Naive thymus-derived CD8-positive, alpha-beta T cell (primary cell): ENCODE measurements at places on chromosomes 7 and 10. TPM values are rescaled to one million over a fixed set of nuclear protein-coding genes. Genes with fewer than 3 reads are reported as not detected.
A peak's percentile ranks its signal among the peaks of the same experiment; 100 is the strongest.

The ZNF736 gene
- polyA plus RNA-seq = 2.2 TPM

The MUC12 gene
- polyA plus RNA-seq = 0.42 TPM

The FBXO24 gene
- 0.61 TPM for polyA plus RNA-seq

The AIMP2 gene
- polyA plus RNA-seq = 23.9 TPM

The ADARB2 gene
- not detected for polyA plus RNA-seq

The CCDC3 gene
- polyA plus RNA-seq = not detected

- DNase-seq = peak; percentile 15
Measured at GRCh38 chr10:60732807-60733516, 45.3 kb upstream of the CDK1 start.

DNA sequence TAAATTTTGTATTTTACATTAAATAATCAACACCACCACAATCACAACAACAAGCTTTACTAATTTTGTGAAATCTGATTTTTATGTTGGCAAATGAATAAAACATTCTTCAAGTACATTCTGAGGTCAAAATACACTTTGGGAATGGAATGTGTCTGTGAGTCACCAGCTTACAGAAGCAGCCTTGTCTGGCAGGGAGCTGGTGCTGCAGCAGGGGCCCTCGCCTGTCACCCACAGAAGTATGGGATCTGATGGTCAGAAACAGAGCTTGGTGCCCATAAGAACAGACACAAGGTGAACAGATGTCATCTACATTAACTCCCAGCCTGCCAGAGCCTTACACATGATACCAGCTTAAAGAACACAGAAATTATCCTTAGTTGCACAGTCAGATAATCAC is 496.9 kb downstream of the CCSER2 start:
- no peak for DNase-seq

- DNase-seq = no peak
Measured at GRCh38 chr10:76041551-76041950, 610.1 kb downstream of the LRMDA start.

- no peak for DNase-seq
Measured at GRCh38 chr10:33732161-33732680, 397.8 kb upstream of the NRP1 start.

DNA sequence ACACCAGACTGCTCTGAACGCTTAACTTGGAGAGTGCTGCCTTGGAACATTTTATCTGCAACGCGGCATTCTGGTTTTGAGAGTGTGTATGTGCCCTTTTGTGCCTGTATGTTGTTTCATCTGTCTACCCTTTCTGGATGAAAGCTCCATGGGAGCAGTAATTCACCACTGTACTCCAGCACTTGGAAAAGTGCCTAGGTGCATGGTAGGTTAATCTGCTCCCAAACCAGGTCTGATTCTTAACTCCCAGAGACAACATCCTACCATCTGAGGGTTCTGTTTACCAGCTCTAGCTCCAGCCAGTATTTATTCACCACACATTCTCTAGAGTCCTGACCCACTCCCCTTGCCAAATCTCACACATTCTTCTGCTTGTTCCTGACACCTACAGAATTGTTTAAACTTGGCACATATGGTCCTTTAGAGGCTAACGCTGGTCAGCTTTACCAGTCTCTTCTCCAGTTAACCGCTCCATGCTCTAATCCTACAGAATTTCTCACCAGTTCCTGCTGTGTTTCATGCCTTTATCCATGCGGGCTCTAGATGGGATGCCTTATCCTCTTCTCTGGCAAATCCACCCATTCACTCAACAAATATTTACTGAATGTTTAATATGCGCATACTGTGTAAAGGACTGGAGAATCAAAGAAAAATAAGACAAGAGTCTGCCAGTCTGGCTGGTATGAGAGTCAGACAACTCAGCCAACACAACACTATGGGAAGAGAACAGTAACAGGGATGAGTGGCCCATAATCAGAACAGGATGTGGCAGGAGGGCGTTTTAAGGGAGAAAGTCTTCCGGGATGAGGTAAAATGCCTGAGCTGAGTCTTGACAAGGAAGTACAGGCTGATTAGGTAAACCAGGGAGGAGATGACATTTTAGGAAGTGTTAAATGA is 46.3 kb downstream of the MTPN start:
- DNase-seq = no peak

DNA sequence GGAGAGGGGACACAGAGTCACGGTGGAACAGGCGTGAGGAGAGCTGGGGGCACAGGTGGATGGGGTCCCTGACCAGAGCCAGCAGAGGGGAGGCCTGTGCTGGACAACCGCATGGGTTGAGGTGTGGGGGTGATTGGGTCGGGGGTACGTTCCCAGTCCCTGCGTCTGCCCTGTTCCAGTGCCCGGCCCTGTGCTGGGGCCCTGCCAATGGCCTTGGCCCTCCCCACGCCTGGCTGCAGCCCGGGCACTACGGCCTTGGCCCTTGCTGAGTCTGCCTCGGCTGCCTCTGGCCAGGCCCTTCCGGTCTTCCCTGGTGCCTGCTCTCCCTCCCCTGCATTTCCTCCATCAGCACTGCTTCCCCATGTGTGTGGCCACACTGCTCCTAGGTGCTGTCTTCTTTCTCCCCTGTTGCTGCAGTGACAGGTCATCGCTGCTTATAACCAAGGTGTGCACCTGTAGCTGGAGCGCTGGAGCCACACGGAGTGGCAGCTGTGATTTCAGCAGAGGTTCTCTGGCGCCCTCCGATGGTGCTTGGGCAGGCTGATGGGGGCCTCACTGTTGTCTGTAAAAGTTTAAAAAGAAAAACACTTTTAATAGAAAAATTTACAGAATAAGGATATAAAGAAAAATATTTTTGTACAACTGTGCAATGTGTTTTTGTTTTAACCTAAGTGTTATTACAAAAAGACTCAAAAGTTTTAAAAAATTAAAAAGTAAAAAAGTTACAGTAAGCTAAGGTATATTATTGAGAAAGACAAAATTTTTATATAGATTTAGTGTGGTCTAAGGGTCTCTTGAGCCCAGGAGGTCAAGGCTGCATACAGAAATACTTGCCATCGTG is 45.2 kb upstream of the BHLHA15 start:
- peak; percentile 65 for DNase-seq

DNA sequence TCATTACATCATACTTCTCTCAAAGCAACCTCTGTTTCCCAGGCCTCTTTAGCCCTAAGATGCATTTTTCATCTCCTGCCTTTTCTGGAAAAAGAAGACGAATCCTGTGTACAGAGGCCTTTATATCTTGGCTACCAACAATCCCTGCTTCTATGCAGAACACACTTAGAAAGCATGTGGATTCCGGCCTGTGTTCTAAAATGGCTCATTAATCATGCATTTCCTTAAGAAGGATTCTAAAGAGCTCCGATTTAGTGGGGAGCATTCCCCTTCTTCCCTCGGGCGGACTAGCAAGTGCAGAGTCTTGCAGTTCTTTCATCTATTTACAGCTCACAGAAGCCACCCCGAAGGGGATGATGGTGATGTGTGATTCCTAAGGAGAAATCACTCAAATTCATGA is 1212.9 kb downstream of the TYW1 start:
- DNase-seq = no peak

GRCh38 chr10:102264371-102264770 is 19.0 kb downstream of the GBF1 start:
- DNase-seq = no peak

DNA sequence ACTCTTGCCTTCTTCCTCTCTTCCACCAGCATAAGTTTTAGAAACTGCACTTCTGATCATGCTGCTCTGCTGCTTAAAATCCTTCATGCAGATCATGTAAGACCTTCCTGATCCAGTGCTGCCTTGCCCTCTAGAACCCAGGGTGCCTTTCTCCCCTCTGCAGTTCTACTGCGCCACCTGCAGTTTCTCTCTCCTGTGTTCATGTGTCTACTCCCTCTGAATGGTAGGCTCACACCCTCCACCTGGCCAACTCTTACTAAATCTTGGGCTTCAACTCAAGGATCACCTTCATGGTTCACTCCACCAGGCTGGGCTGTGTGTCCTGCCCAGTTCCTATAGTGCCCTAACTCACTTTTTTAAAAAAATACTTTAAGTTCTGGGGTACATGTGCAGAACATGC is 174.6 kb upstream of the ITGB1 start:
- DNase-seq = no peak

DNA sequence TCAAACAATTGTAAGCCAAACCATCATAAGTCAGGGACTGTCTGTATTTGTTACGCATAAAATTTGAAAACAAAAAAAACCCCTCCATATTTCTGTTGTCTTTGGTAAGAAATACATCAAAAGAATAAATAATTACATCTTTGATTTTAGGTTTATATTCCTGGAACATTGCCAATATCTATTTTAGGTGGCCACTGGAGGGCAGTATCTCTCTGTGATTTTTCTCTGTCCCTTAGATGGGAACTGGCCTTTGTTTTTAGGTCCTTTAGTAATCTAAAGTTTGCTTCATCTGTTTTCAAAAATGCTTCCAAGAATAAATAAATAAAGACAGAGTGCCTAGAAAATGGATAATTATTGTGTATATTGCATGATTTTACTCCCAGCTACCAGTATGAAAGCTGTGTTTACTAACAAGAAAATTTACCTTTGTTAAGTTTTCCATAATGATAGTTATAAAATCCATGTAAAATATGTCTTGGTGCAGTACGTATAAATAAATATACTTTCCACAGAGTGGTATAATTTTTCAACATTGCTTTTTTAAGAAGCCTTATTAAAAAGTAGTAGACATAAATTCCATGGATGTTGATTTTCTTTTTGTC is 64.2 kb downstream of the PHYHIPL start:
- DNase-seq = no peak

DNA sequence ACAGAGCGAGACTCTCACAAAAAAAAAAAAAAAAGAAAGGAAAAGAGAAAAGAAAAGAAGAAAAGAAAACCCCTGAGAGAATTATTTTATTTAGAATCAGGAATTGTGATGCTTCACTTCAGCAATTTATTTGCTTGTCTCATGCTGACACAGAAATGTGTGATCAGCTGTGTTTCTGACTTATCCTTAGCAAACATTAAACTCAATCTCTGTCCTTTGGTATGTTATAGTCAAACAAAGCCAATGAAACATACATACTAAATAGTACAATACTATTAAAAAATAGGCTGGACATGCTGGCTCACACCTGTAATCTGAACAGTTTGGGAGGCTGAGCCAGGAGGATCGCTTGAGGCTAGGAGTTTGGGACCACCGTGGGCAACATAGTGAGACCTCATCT is 733.0 kb upstream of the FZD8 start:
- DNase-seq = no peak

DNA sequence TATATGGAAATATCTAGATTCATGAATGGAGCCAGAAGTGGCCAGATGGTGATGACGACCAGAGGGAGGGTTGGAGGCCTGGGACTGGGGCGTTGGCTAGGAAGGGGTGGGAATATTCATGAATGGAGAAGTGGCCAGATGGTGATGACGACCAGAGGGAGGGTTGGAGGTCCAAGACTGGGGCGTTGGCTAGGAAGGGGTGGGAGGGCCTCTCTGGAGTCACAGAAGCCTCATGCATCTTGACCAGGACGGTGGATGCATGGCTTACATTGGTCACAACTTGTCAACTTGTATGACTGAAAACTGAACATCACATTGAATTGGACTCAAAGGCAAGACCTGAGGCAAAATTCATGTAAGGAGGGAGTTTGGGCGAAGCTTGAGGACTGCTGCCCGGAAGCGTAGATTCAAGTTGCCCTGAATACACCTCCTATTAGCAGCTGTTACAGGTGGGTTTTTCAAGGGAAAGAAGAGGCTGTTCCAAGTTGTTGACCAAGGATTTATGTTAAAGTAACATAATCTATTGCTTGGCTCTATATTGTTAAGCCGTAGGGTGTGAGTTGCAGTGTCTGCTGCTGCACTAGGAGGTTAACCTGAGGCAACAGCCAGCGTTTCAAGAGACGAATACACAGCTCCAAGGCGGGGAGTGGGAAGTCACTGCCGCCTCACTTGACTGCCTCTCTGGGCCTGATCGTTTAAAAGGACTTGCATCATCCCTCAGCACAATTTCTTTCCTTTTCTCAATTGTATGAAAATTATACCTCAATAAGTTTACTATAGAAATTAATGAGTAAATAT is 55.1 kb upstream of the FAM20C start:
- no peak for DNase-seq

GRCh38 chr7:35695473-35695850 is 527 bp upstream of the HERPUD2 start:
- DNase-seq = no peak

DNA sequence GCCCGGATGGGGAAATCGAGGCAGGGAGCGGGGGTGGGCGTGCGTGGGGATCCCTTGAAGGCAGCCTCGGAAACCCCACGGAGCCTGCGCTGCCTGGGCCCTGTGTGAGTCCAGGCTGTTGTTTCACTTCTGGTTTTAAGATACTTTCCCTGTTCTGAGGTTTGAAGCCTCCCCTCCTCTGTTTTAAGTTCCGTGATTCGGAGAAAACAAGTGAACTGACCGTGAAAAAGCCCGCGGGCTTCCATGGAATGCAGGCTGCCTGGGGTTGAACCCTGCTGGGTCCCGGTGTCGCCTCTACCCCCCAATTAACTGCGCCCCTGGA is 401 bp downstream of the LRRC27 start:
- no peak for DNase-seq

- no peak for DNase-seq
Measured at GRCh38 chr7:132709971-132710567, 133.8 kb upstream of the PLXNA4 start.

- no peak for DNase-seq
Measured at GRCh38 chr10:128835361-128835760, 631.7 kb upstream of the MGMT start.

DNA sequence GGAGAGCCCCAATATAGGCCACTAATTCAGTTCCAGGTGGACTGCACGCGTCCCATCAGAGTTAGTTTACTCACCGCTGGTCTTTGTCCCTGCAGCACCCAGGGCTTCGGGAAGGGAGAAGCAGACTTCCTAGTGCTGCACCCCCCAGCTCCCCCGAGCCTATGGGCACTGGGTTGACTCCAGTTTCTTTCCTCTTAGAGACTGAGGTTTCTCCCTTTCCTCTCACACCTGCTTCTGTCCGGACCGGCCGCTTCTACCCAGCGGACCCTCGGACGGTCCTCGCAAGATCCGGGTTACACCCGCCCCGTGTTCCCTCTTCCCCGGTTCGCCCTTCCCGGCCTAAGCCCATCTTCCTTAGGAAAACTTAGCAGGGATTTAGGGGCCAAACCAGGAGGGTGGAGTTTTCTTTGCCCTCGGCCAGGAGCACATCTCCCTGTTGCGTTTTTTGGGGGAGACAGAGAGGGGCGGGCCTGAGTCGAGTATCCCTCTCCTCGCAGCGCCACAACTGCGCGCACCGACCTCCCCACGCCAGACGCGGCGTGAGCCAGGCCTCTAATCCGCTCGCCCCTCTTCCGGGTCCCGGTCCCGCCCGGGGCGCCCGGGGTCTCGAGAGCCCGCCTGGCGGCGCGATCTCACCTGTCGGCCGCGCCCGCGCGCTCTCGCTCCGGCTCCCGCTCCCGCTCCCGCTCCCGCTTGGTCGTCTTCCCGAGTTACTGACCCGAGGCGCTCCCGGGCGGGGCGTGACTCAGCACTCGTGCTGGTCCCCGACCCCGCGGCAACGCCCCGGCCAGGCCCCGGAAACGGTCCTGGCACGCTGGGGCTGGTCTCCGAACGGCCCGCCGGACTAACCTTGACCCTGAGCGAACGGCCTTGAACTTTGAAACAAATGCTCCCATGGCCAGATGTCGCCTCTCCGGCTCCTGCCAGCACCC is at the start of gene AIFM2:
TSS of gene AIFM2 (minus strand) at position 728 of the 932 bp plus-strand sequence. CDS start 8,741 bp downstream, outside the sequence.
- DNase-seq = peak; percentile 32
